ENCODE measurements at places on chromosomes 1 and 21.

GRCh38 chr21:44497703-44498126, 42.3 kb downstream of the KRTAP10-1 start:
- DNase-seq: no peak

DNA sequence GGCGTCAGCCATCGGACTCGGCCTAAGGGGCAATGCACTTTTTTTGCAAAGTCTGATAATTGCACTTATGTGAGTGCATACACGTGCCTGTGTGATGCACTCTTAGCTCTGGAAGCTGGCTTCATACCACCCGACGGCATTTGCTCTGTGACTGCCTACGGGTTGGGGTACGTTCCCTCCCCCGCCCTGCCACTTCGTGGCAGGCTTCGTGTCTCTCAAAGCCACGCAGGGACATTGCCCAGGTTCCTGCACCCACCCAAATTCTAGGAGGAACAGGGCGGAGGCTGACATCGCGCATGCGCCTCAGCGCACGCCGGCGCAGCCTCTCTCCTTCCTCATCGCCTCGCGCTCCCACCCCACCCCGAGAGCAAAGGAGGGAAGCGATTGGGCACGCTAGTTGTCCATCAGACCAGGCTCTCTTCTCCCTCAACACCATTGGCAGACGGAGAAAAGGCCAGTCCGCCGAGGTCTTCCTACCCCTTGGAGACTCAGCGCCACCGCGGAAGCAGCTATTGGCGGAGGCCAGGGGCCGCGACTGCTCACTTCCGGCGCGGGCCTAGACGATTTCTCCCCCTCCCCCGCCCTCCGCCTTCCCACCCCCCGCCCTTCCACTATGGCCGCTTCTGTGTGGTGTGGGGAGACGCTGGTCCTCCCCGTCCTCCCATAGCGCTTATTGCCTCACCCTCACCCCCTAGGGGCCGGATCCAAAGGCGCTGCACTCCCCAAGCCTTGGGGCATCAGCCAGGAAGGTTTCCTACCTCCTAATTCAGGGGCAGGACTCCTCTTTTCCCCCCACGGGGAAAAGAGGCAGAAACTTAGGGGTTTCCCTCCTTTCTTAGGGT, at the start of gene INTS3:
Gene INTS3, plus strand, starts transcription at position 588 of the 842 bp plus-strand sequence. CDS start 585 bp downstream, outside the sequence.
- peak; percentile 98 for DNase-seq

- DNase-seq: no peak
Observed at GRCh38 chr1:12601700-12602658, 16.0 kb downstream of the DHRS3 start.

DNA sequence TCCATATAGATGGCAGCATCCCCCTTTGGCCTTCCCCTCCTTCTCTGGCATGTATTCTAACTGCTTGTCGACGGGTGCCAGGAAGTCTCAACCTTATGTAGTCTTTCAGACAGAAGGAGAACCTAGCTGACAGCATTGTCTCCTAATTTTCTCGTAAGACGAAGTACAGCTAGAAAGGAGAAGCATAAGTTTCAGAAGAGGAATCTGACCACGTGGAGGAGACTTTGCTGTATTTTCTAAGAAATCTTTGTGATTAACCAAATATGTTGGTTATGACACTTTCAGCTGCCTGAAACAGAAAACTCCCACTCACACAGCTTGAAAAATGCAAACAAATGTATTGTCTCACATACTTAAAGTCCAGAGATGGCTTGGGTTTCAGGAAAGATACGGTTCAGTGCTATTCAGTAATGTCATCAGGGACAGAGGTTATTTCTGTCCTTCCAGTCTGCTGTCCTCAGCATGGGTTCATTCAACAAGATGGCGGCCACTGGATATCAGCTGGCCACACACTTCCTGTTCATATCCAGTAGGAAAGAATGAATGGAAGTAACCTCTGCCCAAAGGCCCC, 109.5 kb upstream of the ZNF648 start:
- no peak for DNase-seq

GRCh38 chr1:183537405-183537804, 52.9 kb downstream of the NCF2 start:
- no peak for DNase-seq

DNA sequence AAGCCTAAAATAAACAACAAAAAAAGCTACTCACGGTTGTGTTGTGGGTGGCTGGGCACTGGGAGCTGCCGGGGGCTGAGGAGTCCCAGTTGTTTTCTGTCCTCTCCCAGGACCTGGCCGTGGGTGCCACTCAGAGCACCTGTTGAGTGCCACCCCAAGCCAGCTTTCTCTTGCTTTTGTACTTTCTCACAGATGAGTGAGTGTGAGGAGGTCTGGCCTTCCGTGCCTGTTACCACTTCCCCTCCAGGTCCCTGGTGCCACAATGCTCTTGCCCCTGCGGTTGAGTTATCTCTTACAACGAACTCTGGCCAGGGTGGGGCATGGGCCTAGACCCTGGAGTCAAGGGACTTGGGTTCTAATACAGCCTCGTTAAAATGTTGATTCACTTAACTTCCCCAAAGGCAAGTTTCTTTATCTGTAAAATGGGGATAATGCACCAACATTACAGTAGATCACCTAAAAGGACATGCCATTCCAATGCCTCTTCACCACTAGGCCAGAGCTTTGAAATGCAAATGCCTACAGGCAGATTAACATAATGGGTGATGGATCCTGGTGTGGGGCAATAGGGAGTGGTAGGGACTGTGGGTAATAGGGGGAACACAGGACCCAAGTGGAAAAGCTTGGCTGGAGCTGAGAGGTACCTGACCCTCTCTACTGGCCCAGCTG, at the start of gene CNR2:
Gene CNR2, minus strand, starts transcription at position 151 of the 669 bp plus-strand sequence. CDS start 37,745 bp downstream, outside the sequence.
- DNase-seq: no peak

GRCh38 chr1:240234485-240235210, 143.0 kb downstream of the FMN2 start:
- DNase-seq: no peak

- DNase-seq: no peak
Observed at GRCh38 chr1:160821627-160822026, 25.7 kb downstream of the LY9 start.

- DNase-seq: no peak
Observed at GRCh38 chr1:1204425-1204920, 1.9 kb downstream of the TNFRSF18 start.

DNA sequence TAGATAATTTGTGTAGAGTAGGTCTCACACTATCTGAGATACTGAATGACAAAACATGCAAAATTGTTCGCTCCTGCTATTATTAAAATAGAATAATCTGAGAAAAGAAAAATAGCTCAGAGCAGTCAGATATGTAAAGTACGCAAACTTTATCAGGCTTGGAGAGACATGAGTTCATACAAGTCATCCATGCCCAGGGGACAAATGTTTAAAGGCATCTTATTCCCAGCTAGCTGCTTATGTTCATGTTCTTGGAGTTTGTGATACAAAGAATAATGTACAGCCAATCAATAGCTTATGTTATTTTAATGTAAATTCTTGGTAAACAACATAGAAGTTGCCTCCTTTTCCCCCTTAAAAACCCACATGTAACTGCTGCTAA, 69.4 kb upstream of the USP25 start:
- DNase-seq: no peak

DNA sequence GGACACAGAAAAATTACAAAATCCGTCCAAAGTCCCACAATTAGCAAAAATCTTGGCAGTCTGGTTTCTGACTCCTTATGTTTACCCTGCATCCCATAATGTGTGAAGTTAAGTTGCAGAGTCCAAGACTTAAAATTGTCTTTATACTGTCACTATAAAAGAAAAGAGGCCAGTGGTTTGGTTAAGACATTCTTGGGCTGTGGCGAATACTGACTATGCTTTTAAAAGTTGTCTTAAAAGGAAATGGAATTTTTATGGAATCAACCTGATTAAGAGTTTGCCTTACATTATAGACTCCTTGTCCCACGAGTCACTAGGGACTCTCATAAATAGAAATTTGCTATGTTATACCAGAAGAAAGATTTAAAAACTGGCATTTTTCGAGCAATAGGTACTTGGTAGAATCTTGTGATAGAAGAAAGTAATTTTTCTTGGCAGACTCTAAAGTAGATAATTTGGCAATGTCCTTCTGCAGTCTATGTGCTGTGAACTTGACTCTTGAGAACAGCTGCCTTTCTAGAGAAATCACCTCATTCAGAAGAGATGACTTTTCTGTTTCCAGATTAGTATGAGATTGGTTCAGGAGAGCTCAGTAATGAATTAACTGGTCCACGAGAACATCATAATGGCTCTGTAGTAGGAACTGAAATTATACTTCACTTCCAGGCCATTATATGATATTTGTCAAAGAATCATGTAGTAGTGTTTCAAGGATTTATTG, 31.8 kb downstream of the NTNG1 start:
- no peak for DNase-seq

DNA sequence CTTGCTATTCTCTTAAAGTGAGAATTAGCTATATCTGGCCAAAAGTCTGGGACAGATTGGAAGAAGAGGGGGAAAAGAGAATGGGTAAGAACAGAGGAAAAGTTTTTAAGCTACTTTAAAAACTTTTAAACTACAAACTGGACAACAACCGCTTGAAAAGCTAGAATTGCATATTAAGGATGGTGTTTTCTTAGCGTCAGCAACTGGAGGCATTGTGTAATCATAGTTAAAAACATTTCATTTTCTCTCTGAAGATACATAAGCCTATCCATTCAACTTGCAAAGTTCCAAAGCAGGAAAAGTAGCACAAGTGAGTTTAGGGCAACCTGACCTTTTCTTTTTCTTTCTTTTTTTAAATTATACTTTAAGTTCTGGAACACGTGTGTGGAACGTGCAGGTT, 10.9 kb downstream of the PBX1 start:
- DNase-seq: no peak

- DNase-seq: no peak
Observed at GRCh38 chr1:110872366-110872744, 593 bp upstream of the CD53 start.

DNA sequence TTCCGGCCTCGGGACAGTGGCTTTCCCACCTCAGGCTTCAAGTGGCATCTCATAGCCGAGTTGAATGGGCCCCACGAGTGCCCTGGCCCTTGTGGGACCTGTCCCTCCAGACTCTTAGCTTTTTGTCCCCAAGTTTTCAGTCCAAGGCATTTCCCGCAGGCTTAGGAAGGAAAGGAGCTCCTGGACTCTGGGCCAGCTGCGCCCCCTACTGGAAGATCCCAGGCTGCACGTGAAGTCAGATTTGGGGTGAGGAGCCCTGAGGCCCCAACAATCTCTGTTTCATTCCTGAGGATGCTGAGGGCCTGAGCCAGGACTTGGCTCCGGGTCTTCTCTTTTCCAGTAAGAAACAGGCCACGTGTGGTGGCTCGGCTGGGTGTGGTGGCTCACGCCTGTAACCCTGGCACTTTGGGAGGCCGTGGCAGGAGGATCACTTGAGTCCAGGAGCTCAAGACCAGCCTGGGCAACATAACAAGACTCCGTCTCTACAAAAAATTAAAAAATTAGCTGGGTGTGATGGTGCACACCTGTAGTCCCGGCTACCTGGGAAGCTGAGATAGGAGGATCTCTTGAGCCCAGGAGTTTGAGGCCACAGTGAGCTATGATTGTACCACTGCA, 67.4 kb downstream of the ARHGEF10L start:
- DNase-seq: no peak

DNA sequence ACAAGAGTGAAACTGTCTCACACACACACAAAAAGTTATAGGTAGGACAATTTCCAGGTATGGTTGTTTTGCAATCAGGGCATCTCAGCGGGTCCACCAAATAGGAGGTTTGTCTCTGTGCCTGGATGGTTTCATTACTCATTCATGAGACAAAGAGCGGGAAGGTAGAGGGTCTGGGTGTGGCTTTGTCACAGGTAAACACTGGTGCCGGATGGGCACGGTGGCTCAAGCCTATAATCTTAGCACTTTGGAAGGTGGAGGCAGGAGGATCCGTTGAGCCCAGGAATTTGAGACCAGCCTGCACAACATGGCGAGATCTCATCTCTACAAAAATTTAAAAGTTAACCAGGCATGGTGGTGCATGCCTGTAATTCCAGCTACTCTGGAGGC, 16.3 kb upstream of the ERVH48-1 start:
- DNase-seq: no peak

GRCh38 chr1:208614610-208615009, 370.4 kb upstream of the PLXNA2 start:
- no peak for DNase-seq

DNA sequence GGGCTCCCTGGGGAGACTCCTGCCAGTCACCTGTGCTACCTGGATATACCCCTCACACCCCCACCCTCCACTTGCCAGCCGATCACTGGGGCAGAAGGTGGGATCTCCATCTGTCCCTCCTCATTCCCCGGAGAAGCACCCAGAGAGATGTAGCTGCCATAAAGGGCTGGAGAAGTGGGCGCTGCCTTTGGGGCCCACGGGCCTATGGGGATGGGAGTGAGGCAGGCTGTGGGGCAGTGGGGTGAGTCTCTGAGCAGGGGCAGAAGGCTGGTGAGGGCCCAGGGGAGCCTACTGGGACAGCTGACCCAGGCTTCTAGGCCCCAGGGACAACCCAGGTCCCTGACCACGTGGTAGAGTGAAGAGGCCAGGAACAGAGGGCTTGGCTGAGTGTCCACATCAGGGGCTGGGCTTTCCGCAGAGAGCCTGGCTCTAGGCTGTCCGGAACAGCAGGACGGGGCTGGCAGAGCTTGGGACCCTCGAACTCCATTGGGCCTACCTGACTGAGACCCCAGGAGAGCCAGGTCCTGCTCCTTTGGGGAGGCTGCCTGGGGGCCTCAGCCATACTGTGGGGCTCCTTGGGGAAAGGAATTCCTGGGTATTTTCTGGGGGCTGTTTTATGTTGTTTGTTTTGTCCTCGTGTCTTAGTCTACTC, 205.9 kb upstream of the VAMP3 start:
- DNase-seq: no peak
